ENCODE measurements at places on chromosomes 3 and 15.

DNA sequence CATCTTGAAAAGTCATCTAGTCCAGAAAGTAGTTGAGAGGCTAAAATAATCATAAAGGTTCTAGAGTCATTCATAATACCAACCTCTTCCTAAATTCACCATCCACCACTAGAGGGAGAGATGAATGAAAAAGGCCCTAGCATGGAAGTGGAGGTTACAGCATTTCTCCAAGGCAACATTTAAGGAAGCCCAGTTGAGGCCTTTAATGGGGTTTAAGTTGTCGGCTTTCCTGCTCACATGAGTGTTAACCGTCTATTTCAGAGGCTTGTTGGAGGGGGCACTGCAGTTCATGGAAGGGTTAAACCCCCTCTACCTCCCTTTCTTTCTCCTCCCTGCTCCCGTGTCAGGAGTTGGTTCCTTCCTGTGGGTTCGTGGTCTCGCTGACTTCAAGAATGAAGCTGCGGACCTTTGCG is 3.8 kb upstream of the SLCO3A1 start:
- DNase-seq: peak; percentile 71

GRCh38 chr3:41688595-41689380 is 273.1 kb downstream of the ULK4 start:
- DNase-seq: no peak

GRCh38 chr15:52207191-52207590 is 16.0 kb upstream of the GNB5 start:
- DNase-seq: no peak

- no peak for DNase-seq
Measured at GRCh38 chr3:172915911-172916514, 165.5 kb downstream of the ECT2 start.

DNA sequence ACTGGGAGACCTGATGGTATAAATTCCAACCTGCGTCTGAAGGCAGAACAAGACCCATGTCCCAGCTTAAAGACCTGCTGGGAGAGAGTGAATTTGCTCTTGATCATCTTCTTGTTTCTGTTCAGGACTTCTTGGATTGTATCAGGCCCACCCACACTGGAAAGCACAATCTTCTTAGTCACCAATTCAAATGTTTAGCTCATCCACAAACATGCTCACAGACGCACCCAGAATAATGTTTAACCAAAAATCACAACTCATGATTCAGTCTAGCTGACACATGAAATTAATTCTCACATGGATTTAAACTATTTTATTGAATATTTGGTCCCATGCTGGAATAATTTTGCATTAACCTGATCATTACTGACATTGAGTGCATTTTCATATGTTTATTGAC is 37.8 kb upstream of the GOLGA6L2 start:
- no peak for DNase-seq

GRCh38 chr15:48253172-48253571 is 47.1 kb downstream of the SLC12A1 start:
- no peak for DNase-seq

DNA sequence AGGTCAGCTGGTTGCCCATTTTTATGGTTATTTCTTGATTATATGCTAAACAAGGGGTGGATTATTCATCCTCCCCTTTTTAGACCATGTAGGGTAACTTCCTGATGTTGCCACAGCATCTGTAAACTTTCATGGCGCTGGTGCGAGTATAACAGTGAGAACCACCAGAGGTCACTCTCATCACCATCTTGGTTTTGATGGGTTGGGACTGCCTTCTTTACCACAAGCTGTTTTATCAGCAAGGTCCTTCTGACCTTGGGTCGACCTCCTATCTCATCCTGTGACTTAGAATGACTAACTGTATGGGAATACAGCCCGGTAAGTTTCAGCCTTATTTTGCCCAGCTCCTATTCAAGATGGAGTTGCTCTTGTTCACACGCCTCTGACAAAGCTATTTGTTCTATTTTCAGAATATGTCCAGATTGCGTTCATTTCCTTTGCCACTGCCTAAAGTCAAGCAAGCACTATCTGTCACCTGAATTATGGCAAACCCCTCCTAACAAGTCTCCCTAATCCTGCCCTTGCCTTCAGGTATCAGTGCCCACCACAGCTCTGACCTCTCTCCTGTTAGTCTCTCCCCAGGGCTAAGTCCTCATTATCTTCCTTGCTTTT is 308.5 kb downstream of the ROBO2 start:
- DNase-seq: no peak

DNA sequence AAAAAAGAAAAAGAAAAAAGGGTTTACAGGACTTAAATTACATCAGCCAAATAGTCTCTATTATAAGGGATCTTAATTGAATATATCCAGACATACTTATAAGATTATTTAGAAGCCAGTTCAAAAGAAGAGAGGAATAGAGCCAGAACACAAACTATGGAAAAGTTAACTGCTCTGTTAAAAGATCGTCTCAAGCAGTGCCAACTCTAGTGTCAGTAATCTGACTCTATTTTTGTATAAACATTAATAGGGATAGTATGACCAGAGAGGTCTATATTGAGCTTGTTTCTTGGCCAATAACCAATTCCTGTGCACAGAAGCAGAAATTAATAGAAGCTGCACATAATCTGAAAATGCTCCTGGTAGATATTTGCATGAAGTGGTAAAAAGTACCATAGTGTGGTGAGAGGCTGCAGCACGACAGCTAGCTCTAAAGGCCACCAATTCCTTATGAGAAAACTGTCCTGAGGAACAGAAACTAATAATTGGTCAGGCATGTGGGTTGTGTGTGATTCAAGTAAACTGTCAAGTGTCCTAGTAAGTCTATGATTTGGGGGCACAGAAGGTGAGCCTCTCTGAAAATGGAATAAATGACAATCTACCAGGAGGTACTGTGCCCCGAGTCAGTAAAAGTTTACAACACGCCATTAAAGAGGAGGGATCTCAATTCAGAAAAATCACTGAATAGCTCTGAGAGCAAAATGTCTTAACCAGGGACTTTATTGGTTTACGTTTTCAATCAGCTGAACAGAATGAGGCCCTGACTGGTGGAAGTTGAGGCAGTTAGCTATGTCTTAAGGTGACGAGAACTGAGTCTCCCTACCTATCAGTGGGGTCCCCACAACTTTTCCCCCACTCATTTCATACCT is 51.5 kb upstream of the NANOGP8 start:
- no peak for DNase-seq

DNA sequence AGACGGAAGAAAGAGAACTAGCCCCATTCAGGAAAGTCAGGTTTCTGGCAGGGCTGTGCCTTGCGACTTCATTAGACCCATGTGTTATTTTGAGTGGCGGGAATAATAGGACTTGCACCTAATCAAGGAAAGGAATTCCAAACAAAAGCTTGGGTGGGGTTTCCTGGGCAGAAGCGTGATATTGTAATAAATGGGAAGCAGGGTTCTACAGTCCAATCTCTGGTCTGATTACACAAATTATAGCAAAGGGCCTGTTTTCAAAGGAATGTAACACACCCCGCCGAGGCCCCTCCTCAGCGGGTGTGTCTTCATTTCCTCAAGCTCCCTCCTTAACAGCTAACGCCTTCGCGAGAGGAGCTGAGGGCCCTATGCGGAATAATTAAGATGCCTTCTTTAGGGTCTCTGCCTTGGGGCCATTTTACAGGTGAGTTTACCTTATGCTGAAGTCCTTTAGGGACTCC is 396.0 kb upstream of the C2CD4B start:
- DNase-seq: no peak

GRCh38 chr3:188242436-188243123 is 88.6 kb downstream of the LPP start:
- no peak for DNase-seq

GRCh38 chr15:90638201-90638691 is 78.9 kb upstream of the BLM start:
- DNase-seq: no peak

DNA sequence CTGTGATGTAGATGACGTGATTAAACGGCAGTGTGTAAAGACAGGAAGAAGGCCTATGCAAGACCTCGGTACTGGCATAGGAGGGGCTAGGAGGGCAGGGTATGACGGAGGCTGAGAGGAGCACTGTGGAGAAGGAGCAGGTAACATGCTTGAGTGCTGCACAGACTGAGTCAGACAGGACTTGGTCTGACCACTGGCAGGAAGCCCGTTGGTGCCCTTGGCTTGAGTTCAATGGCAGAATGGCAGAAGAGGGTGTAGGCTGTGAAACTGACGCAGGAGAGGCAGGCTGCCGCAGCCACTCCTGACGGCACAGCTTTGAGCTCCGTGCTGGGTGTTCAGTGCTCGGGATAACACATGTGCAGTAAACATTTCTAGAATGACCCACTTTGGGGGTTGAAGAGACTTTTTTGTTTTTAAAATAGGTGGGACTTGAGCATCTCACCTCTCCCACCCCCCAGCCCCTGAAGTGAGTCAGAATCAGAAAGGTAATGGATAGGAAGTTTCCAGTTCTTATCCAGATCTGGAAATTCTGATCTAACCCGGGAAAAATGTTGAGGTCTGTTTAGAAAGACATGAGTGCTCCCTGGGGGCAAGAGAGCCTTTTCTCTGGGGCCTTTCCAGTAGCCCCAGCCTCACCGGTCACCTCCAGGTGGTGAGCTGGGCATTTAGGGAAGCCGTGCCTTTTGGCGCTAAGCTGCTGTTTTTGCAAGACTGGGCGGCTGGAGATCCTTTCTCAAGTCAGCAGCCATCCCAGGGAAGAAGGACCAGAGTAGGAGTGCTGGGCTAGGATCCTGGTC is 126.4 kb downstream of the RPLP1 start:
- DNase-seq: no peak

DNA sequence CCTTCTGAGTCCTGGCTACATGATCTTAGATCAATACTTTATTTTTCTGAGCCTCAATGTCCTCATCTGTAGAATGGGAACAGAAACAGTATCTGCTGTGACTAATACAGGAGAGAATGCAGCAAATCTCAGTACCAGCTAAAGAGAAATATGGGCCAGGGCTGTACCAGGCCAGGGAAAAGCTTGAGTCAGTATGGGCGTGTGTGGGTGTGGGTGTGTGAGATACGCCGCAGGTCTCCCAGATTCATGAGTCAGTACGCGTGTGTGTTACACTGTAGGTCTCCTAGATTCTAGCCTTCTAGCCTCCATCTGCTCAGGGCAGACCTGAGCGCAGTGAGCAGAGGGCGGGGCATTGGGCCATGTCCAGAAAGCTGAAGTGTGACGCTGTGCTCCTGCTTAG is 15.2 kb downstream of the GNAI2 start:
- DNase-seq: peak; percentile 30

DNA sequence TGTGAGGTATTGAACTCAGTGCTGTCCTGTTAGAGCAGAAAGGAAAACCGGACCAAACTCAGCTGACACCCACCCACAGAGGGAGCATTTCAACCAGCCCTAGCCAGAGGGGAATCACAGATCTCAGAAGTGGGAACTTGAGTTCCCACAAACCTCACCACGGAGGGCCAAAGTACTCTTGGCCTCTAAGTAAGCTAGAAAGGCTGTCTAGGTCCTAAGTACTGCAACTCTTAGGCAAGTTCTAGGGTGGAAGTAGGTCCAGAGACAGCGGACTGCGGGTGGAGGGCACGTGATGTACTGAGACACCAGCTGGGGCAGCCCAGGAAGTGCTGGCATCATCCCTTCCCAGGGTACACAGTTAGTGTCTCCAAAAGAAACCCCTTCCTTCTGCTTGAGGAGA is 34.1 kb downstream of the EOMES start:
- DNase-seq: no peak

- DNase-seq: no peak
Measured at GRCh38 chr3:15385901-15386653, 41.3 kb downstream of the METTL6 start.

DNA sequence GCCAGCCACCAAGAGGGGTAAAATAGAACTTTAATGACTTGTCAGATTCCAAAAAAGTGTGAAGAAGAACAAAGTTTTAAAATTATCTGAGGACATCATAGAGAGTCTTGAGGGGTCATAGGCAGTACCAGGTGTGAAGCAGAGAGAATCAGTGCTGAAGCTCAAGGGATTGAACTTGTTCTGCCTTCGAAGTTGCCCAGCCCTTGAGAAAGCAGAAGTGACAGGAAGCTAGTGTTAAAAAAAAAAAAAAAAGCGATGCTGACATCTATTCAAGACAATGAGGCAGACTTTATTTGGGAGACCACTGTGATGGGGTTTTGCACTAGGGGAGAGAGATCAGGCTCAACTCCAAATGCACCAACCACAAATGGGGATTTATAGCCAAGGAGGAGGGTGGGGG is 21.8 kb downstream of the FBXO22 start:
- DNase-seq: no peak

- no peak for DNase-seq
Measured at GRCh38 chr3:163538387-163538786, 1539.9 kb downstream of the SI start.

- no peak for DNase-seq
Measured at GRCh38 chr3:185126201-185126600, 26.7 kb downstream of the C3orf70 start.

GRCh38 chr3:68274286-68274685 is 619.9 kb upstream of the SUCLG2 start:
- DNase-seq: no peak

DNA sequence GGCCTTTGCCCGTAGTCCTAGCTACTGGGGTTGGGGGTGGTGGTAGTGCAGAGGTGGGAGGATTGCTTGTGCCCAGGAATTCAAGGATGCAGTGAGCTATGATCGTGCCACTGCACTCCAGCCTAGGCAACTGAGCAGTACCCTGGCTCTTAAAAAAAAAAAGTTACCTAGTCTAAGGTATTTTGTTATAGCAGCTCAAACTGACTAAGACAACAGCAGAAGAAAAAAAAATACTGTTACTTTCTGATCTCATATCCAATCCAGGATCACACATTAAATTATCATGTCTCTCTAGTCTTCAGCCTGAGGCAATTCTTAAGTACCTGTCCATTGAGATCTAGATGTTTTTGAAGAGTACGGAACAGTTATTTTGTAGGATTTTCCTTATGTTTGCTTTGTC is 39.8 kb downstream of the PDE8A start:
- no peak for DNase-seq

All from CD4-positive, alpha-beta T cell treated with Interleukin-4 for 4 hours (primary cell).